ENCODE measurements at places on chromosomes 16 and 17.

DNA sequence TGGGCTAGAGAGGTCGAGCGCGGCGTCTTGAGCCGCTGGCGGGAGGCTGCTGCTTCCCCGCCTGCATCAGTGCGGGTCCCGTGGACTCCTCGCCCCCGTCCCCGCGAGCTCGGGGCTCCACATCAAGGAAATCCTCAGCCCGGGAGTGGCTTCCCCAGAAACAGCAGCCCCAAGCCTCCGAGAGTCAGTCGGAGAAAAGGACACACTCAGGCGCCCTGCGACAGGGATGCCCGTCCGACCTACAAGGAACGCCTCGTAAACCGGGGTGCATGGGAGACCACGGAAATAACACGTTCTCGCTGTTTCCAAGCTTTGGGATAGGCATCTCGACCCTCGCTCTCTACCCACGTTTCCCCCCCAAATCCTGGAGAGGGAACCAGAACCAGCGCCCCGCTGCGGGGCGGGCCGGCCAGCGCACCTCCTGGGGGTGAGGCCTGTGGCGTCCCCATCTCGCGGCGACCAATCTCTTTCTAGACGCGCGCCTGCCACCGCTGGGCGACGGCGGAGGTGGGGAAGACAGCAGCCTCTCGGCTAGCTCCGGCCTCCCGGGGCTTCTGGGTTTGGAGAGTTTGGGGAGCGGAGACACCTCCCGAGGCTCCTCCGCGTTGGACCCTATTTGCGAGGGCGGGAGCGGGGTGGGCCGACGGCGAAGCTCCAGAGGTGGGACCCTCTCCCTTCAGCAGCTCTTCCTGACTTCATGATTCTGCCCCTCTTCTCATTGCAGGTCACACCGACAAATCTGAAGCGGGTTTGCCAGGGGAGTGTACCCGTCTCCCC lies 759 bp upstream of the TP53I13 start:
- no peak for DNase-seq

DNA sequence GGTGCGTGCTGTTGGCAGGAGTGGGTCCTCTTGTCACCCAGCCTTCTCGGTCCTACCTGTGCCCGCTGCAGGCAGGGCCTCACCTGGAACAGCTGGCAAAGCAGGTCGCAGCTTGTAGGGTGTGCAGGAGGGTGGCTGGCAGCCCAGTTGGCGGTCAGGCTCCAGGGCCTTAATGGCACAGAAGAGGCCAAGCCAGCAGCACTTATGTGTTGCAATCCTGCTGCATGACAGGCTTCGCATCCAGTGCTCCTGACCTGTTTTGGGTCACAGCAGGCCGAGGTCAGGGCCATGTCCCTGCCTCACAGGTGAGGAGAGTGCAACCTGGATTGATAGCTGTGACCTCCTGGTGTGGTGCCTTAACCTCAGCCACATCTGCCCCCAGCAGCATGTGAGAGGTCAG lies 31.9 kb downstream of the ZC3H18 start:
- no peak for DNase-seq

GRCh38 chr16:2273484-2273883 lies 5.6 kb upstream of the RNPS1 start:
- DNase-seq = no peak

DNA sequence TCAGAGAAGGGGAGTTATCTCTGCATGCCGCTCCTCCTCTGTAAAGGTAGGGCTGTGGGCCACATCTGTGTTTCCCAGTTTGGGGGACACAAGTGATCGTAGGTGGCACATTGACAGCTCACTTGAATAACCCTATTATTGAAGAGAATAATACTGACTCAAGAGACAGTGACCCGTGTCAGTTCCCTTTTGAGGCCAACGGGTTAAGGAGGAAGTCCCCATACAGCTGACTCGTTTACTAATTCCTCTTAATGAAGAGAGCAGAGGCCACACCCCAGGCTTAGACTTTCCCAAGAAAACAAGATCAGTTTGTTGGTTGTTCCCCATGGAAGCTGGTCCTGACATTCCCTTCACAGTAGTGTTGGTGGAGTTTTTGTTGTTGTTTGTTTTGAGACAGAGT lies 33.0 kb downstream of the IL4R start:
- no peak for DNase-seq

GRCh38 chr16:85441189-85441889 lies 171.8 kb upstream of the GSE1 start:
- no peak for DNase-seq

DNA sequence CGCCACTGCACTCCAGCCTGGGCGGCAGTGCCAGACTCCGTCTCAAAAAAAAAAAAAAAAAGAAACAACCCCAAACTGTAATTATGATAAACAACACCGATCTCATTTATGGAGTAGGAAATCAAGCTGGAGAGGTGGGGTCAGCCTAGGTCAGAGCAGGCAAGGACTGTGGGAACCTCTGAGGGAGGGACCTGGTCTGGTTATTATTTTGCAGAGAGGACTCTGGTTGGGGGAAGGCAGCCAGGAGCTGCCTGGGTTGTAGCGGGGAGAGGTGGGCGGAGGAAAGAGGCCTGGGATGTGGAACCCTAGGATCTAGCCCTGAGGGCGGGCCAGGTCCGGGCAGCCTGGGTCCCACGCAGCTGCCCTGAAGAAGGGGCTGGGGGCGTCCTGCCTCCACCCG lies 10.9 kb upstream of the HS3ST6 start:
- DNase-seq = no peak

DNA sequence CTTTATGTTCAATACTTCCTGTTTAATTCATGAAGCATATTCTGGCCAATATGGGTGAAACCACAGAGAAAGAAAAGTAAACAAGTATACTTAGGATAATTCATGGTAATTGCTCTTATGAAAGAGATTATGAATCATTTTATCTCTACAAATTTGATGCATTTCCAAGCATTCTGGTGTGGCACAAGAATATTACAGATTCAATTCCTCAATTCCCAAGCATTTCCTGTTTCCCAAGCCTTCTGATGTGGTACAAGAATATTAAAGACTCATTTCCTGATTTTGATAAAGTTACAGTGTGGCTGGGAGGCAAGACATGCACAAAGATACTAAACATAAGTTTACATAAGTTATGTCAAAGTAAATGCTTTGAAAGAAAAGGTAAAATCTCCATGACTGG lies 126.1 kb upstream of the NUDT7 start:
- no peak for DNase-seq

GRCh38 chr17:65514541-65514940 lies 46.9 kb downstream of the AXIN2 start:
- DNase-seq = no peak

DNA sequence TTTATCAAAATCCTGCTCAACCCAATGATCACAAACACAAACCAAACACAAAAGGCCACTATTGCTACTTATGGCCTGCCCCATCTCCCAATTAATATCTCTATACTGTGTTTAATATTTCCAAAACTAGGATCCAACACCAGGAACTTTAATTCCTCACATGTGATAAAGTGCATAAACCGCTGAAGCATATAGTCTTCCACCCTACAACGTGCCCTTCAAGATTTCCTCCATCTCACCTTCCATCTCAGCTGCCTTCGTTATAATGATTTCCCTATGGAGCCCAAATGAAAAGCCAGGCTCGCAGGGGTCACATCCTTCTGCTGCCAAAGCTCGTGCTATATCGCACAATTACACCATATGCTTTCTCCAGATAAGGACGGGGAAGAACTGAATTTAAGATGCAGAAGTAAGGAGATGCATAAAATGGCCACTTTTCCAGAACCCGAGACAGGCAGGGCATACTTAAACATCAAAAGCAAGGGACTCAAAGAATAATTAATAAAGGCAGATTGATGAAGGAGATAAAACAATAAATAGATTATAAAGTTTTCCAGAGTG lies 1.8 kb downstream of the MYH10 start:
- DNase-seq = no peak

DNA sequence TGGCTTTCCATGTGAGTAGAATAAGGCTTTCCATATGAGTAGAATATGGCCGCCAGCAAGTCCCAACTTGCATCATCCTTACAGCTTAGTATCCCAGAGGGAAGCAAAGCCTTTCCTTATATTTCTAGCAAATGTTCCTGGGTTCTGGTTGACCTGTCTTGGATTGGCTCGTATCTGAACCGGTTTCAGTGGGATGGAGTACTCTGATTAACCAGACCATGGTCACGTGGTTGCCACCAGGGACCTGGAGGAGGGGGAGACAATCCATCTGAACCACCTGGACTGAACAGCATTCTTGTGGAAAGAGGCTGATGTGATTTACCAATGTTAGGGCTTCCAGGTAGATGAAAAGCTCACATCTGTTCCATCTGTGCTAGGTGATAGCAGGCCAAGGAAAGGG lies 89.0 kb downstream of the SHISA6 start:
- no peak for DNase-seq

GRCh38 chr17:65137021-65137939 lies at the start of gene RGS9:
Gene RGS9, plus strand, starts transcription at chr17:65137370. Its CDS starts 171 bp downstream, at chr17:65137541.
- peak; percentile 13 for DNase-seq

- DNase-seq = no peak
These were observed 28.4 kb downstream of the DNAH2 start for GRCh38 chr17:7745748-7746470.

DNA sequence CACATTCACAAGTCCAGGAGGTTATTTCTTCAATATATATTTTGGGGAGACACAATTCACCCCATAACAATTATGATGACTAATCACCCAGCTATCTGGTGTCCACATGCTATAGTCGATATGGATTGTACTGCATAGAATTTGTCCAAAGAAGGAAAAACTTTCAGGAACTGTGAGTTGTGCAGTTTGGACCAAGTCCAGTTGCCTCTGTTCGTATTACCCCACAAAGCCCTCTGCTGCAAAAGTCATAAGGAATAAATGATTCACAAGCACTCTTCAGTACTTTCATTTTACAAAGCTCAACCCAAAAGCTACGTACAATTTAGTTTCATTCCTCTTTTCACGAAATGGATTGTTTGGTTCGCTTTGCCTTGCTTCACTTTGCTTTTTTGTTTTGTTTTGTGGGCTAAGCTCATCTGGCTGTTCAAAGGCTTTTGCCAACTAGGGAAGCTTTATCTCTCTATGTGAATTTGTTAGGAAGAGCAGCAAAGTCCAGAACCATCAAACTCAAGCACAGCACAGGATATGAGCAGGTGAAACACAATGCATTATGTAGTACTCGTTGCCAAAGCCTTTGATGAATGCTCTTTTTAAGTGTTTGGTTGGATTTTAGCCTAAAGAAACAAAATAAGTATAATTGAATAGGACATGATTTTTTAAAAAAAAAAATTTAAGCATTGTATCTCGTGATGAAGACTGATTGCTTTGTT lies 98.6 kb downstream of the ZNF18 start:
- DNase-seq = no peak

GRCh38 chr17:73446617-73447016 lies 134.8 kb upstream of the CDC42EP4 start:
- no peak for DNase-seq

DNA sequence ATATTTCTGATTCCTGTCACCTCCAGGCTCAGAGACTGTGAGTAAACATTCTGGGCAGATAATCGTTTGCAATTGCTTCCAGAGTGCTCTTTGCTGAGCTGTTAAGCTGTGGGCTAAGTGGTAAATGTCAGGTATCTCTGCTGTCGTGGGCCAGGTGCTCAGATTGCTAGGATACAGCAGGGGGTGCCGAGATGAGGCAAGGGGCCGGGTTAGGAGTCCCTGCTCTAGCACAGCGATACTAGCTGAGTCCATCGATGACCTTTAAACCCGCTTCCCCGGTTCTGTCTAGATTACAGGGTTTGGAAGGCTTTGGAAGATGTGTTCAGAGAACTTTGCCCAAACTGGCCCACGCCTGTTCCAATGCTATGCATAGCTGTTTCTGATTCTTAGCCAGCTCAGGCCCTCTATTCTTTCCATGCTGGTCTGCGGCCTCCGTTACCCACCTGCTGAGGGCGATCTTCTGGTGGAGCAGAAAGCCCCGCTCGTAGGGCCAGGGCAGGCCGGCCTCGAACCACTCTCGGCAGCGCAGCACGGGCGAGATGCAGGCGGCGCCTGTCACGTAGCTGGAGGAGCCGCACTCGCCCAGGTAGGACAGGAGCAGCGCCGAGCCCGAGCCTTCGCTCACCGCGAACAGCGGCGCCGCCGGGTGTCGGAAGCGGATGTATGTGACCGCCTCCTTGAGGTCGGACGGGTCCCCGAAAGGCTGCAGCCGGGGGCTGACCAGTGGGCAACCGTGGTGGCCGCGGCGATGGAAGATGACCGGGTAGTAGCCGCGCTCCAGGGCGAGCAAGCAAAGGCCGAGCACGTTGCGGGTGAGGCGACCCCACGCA lies 979 bp downstream of the ABHD15 start:
- DNase-seq = no peak

- DNase-seq = no peak
These were observed 5.3 kb upstream of the WDR24 start for GRCh38 chr16:695355-696089.

DNA sequence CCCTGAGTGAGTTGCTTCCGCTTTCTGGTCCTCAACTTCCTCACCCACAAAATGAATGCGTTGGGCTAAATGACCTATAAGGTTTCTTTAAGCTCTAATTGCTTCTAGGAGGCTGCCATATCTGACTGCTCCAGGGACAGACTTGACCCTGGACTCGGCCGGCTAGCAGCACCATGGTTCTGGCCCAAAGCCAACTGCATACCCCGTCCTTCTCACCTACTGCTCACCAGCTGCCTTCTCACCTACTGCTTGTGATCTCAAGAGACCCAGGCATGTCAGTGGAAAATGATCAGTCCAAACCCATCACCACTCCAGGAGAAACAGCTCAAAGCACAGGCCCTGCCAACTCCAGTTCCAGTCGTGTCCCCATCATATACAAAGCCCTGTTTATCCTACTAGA lies 124.3 kb upstream of the IRX5 start:
- no peak for DNase-seq

GRCh38 chr16:19560078-19560477 lies 4.6 kb downstream of the VPS35L start:
- DNase-seq = no peak

- no peak for DNase-seq
These were observed 132.6 kb downstream of the PITPNC1 start for GRCh38 chr17:67509390-67510287.

DNA sequence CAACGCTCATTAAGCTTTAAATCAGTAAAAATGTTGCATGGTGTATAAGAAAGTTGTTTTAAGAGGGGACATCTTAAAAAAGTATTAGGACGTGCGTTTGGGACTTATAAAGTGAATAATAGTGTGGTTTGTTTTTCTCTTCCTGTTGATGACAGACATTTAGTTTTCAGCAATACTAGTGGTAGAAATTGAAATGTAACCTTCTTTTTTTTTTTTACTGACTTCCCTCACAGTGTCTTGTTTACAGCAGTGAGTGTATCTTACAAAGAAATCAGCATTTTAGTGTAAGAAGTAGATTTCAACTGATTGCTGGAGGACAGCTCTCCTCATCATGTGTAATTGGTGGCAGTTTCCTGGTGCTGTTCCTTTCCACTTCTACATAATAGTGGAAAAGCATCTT lies 39.6 kb downstream of the CYLD start:
- DNase-seq = no peak

GRCh38 chr16:69928856-69929400 lies 22.2 kb upstream of the CLEC18A start:
- no peak for DNase-seq

Data from GOT3 (cell line).